ENCODE measurements at places on chromosomes 5 and 9.

GRCh38 chr5:146365618-146366017 lies 27.0 kb downstream of the POU4F3 start:
- DNase-seq = no peak

- DNase-seq = no peak
Measured at GRCh38 chr5:160039810-160040470, 31.0 kb downstream of the TTC1 start.

- DNase-seq = no peak
Measured at GRCh38 chr9:70468291-70468690, 53.8 kb upstream of the KLF9 start.

DNA sequence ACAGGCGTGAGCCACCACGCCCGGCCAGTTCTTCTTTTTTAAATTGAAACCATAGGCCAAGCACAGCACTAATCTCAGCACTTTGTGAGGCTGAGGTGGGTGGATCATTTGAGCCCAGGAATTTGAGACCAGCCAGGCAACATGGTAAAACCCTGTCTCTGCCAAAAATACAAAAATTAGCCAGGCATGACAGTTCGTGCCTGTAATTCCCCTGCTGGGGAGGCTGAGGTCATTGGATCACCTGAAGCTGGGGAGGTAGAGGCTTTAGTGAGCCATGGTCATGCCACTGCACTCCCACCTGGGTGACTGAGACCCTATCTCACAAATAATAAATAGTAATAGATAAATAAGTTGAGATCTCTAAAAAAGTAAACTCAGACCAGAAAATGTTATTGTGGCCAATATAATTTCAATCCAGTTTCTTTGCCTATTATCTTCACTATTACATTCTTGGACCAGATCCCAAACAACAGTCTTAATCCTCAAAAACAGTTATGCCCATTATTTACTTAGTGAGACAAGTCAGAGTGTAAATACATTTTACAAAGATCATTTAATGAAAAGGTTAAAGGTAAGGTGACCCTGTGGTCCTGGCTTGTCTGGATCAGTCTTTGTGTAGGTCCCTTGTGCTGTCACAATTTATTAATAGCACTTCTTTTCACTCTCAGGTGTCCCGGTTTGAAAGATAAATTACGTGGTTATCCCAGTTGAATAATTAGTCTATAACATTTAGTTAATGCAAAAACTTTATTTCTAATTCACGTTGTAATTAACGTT lies 53.6 kb downstream of the RAB24 start:
- no peak for DNase-seq

DNA sequence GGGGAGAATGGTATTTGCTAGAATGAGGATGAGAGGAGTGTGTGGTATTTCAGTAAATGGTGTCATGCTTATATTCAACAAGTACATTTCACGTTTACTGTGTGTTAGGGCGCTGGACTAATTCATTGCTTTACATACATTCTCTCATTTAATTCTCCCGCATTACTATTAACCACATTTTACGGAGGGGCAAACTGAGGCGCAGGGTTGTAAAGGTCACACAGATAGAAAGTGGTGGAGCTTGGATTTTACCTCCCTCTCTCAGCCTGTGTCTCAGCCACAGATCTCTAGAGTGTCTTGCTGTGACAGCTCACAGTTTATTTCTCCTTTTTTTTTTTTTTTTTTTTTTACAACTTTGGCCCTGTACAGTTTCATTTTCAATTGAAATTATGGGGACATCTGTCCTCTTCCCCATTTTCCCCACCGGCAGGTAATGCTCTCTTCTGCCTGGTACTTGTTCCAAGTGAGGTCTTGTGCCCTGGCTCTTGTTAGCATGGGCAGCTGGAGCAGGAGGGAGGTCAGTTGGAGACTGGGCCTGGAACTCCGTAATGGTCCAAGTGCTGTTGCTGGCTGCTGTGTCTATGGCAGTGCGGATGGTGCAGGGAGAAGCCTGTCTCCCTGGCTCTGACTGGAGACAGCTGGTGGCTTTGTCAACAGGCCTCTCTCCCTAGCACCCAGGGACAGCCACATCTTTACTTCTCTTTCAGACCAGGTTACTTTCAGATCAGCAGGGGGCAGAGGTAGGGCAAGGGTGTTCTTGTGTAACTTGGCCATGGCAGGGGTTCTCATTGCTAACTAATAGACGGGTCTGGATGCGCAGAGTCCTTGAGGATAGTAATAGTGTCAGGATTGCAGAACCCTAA lies 20.5 kb upstream of the NDST1 start:
- peak; percentile 18 for DNase-seq
